ENCODE measurements at places on chromosomes 3 and 15.

DNA sequence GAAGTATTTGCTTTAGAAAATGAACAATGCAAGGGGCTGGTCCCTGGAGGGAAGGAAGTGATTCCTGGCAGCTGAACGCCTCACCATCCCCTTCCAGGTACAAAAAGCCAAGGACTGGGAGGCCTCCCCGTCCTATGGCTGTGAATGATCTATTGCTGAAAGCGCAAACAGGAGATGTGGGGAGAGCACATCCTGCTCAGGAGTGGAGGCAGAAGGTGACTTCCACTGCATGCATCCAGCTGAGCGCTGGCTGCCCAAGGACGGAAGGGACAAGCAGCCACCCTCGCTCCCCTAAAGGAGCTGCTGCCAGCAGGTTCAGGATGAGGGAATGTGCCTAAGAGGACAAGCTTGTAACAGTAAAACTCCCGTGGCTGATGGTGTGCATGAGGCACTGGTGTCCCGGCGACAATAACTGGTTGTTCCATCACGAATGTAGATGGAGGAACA is 41.4 kb downstream of the ABTB1 start:
- no peaks in the 10 kb centered on the region for H3K36me3 ChIP-seq
- no peaks in the 10 kb centered on the region for H3K27me3 ChIP-seq

- no peak overlapping the region for H3K4me3 ChIP-seq
- H3K27me3 ChIP-seq: no peaks in the 10 kb centered on the region
- no peak overlapping the region for H3K27ac ChIP-seq
- DNase-seq: no peak
Measured at GRCh38 chr3:145698250-145698649, 462.7 kb downstream of the PLOD2 start.

GRCh38 chr15:41886741-41887140 is 7.1 kb downstream of the SPTBN5 start:
- H3K4me3 ChIP-seq: no peak overlapping the region
- DNase-seq: no peak
- H3K36me3 ChIP-seq: no peaks in the 10 kb centered on the region
- no peak overlapping the region for H3K27ac ChIP-seq
- H3K27me3 ChIP-seq: no peaks in the 10 kb centered on the region

GRCh38 chr3:88343264-88343663 is 193.5 kb downstream of the C3orf38 start:
- H3K27me3 ChIP-seq: no peaks in the 10 kb centered on the region
- no peaks in the 10 kb centered on the region for H3K4me1 ChIP-seq
- H3K36me3 ChIP-seq: no peaks in the 10 kb centered on the region
- no peak overlapping the region for H3K4me3 ChIP-seq
- no peak overlapping the region for H3K27ac ChIP-seq

GRCh38 chr3:63192248-63192647 is 85.9 kb upstream of the SYNPR start:
- H3K4me1 ChIP-seq: no peaks in the 10 kb centered on the region
- no peaks in the 10 kb centered on the region for H3K27me3 ChIP-seq
- no peak overlapping the region for H3K27ac ChIP-seq
- no peaks in the 10 kb centered on the region for H3K36me3 ChIP-seq

- H3K36me3 ChIP-seq: peaks cover 9% of the 10 kb centered on the region
- H3K4me3 ChIP-seq: peak overlapping the region; percentile 51
- DNase-seq: peak; percentile 88
Measured at GRCh38 chr3:56783644-56784447, 17.9 kb downstream of the ARHGEF3 start.

- H3K4me1 ChIP-seq: no peaks in the 10 kb centered on the region
- no peaks in the 10 kb centered on the region for H3K27me3 ChIP-seq
- no peak overlapping the region for H3K4me3 ChIP-seq
- no peak overlapping the region for H3K27ac ChIP-seq
- no peak for DNase-seq
- H3K36me3 ChIP-seq: no peaks in the 10 kb centered on the region
Measured at GRCh38 chr3:30302027-30302426, 304.4 kb upstream of the TGFBR2 start.

- H3K4me1 ChIP-seq: no peaks in the 10 kb centered on the region
- no peak overlapping the region for H3K27ac ChIP-seq
- H3K36me3 ChIP-seq: no peaks in the 10 kb centered on the region
- H3K4me3 ChIP-seq: no peak overlapping the region
- DNase-seq: no peak
Measured at GRCh38 chr3:87855616-87856015, 203.2 kb downstream of the CGGBP1 start.

DNA sequence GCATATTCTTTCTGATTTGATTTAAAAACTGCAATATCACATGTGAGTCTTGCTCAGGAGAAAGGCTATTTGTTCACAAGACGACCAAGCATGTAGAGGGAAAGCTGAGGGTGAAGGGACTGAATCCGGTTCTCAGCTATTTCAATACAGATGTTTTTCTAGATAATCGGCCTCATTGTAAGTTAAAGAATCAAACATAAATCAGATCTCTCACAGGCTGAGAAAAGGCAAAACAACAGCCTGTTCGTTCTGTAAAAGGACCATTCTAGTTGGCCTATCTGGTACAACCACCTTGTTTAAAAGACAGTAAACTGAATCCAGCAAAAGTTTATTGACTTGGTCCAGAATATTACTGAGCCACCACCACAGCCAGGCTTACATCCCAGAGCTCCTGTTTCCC is 1045.7 kb upstream of the CFAP20DC start:
- H3K27ac ChIP-seq: no peak overlapping the region
- no peak for DNase-seq
- no peaks in the 10 kb centered on the region for H3K27me3 ChIP-seq
- H3K4me3 ChIP-seq: no peak overlapping the region
- H3K36me3 ChIP-seq: no peaks in the 10 kb centered on the region
- H3K4me1 ChIP-seq: peaks cover 13% of the 10 kb centered on the region

DNA sequence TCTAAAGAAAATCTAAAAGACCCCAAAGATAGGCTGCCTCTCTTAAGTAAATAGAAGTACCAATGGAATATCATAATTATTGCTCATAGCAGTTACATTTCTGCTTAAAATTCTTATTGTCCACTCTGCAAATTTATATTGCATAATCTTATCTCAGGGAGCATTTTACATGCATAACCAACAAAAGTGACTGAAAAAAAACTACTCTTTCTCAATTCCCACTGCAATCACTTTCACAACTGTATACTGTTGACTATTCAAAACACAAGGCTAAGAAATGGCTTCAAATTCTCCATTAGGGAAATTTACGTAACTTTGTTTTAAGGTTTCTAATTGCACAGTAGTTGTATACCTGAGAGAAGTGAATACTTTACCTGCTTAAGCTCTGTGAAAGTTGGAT is 56.3 kb downstream of the HMG20A start:
- no peaks in the 10 kb centered on the region for H3K4me1 ChIP-seq
- H3K36me3 ChIP-seq: peaks cover 35% of the 10 kb centered on the region
- no peak for DNase-seq
- no peaks in the 10 kb centered on the region for H3K27me3 ChIP-seq
- H3K4me3 ChIP-seq: no peak overlapping the region
- H3K27ac ChIP-seq: no peak overlapping the region

DNA sequence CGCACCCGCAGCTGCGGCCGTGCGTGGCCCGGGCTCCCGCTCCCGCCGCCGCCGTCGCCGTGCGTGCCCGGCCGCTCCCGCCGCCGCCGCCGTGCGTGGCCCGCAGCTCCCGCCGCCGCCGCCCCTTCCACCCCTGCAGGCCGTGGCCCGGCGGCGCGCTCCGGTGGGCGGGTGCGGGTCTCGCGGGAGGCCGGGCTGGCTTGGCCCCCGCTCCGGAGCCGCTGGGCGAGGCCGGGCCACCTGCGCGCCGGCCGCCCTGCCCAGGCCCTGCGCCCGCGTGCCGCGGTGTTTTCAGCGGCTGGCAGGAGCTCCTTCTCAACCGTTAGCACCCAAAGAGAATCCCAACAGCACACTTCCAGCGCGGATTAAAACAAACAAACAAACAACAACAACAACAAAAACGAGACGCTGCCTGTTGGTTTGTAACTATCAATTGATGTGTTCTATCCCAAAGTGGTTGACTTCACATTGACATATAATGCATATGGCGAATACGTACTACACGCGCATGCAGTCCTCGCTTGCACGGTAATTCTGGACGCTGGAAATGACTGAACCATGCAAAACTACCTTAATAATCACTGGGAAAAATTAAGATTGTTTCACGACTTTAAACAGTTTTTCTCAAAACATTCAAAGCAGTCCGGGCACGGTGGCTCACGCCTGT is 113.7 kb upstream of the GOLGA8J start:
- no peak overlapping the region for H3K27ac ChIP-seq
- no peaks in the 10 kb centered on the region for H3K4me1 ChIP-seq
- no peak overlapping the region for H3K4me3 ChIP-seq
- H3K27me3 ChIP-seq: peaks cover 6% of the 10 kb centered on the region
- no peaks in the 10 kb centered on the region for H3K36me3 ChIP-seq

- no peak for DNase-seq
- H3K4me1 ChIP-seq: no peaks in the 10 kb centered on the region
- no peak overlapping the region for H3K27ac ChIP-seq
- no peaks in the 10 kb centered on the region for H3K27me3 ChIP-seq
- H3K4me3 ChIP-seq: no peak overlapping the region
Measured at GRCh38 chr15:69865369-69865768, 232.3 kb downstream of the TLE3 start.

DNA sequence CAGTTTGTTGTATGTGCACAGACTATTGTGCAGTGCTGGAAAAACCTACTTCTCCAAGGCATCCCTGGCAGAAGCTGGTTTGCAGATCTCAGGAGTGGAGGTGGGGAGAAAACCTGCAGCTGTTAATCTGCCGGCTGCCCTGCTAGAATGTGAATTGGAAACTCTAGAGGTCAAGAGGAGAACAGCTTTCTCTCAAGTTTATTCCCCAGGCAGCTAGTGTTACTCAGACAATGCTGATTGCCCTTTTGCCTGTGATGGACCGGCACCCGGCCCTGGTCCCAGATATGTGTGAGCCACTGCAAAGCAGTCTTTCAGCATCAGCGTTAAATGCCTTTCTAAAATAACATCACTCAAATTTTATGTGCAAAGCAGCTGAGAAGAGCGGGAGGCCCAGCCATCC is 129.7 kb upstream of the TPM1 start:
- no peaks in the 10 kb centered on the region for H3K4me1 ChIP-seq
- H3K27me3 ChIP-seq: no peaks in the 10 kb centered on the region
- no peak overlapping the region for H3K4me3 ChIP-seq
- no peak overlapping the region for H3K27ac ChIP-seq
